ENCODE measurements at places on chromosomes 2 and 18. TPM values are rescaled to one million over a fixed set of nuclear protein-coding genes. Genes with fewer than 3 reads are reported as not detected.

DNA sequence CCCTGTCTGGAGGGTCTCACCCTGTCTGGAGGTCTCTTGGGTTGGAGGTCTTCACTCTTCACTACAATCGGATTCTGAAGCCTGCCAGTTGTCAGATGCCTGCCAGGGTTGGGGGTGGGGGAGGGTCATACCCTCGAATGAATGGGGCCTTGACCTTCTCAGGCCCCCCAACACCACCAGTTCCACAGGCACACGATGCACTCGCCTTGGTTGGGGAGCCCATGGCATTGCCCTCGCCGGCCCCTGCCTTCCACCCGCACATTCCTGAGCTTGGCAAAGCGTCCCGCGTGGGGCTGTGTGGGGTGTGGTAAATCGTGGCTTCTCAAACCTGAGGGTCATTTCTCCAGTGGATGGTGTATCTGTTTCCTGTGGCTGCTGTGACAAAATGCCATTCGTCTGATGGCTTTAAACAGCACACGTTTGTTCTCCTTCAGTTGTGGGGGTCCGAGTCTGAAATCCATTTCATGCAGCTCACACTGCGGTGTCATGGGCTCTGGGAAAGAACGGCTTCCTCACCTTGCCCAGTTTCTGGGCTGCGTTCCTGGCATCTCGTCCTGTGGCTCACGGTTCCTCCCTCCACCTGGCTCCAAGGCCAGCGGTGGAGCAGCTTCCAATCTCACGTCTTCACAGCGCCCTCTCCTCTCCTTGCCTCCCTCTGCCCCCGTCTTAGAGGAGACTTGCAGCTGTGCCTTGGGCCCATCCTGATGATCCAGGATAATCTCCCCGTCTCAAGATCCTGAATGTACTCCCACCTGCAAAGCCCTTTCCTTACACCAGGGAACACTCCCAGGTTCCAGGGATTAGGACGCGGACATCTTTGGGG, 38.0 kb upstream of the HPCAL1 start:
- DNase-seq, result no peak

- peak; percentile 81 for DNase-seq
Observed at GRCh38 chr2:92073036-92073814, 2798.0 kb upstream of the TEKT4 start.

DNA sequence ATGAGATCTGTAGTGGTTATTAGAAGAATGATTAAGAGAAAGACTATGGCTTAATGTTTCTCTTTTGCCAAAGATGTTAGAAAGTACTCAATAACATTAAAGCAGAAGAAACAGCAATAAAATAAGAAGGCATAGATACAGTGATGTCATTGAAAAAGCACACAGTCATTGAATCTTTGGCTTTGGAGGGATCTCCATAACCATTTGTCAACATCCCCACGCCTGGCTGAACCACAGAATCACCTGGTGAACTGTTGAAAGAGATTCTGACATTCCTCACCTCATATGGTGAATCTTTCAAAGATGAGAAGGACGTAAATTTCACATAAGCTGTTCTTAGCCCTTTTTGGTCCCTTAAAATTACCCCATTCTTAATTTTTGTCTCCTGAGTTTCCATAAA, 324.6 kb upstream of the NRP2 start:
- DNase-seq, result no peak

- peak; percentile 79 for DNase-seq
Observed at GRCh38 chr2:96409820-96410164, 74.2 kb downstream of the NCAPH start.

DNA sequence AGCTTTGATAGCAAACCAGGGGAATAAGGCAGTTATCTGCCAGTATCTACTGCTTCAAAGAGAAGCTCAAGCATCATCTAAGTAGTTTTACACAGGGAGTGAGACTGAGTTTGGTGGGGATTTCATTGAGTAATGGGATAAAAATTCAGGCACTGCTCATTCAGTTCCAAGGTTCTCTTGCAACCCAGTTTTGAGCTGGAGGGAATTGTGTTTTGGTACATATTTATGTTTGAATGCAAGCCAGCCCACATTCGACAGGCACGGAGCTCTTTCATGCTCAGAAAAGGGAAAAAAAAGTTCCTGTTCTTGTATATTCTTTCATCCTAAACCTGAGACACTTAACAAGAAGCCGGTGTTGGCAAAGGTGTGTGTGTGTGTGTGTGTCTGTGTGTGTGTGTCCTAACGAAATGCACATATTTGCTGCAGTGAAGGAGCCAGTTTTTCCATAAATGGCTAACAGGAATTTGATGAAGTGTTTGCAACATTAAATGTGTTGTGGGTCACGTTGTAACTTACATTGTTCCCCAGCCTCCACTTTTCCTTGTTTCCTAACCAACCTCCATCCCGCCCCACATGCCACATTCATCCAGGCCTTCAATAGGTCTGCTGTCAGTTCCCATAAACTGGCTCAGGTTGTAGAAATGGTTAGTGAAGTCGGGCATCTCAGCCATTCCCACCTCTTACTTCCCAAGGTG, 311.1 kb downstream of the TXNL1 start:
- DNase-seq, result no peak

- DNase-seq, result no peak
Observed at GRCh38 chr18:63681449-63682340, 20.0 kb upstream of the SERPINB3 start.

GRCh38 chr2:106105151-106105922, 88.8 kb downstream of the UXS1 start:
- no peak for DNase-seq

DNA sequence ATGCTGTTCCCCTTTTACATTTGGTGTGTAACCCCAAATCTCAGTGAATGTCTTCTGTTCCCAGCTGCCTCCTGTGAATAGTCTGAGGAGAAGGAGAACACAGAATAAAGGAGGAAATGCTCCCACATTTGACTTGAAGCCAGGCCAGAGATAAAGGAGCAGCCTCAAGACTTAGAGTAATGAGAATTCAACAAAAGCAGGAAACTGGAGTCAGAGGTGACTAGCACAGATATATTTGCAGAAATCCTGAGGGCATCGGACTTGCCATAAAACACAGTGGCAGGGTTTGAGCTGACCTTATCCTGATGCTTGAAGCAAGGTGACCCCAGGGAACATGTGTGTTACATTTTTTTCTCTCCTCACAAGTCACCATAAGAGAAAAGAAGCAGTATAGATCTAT, 291.4 kb upstream of the RND3 start:
- DNase-seq, result no peak

DNA sequence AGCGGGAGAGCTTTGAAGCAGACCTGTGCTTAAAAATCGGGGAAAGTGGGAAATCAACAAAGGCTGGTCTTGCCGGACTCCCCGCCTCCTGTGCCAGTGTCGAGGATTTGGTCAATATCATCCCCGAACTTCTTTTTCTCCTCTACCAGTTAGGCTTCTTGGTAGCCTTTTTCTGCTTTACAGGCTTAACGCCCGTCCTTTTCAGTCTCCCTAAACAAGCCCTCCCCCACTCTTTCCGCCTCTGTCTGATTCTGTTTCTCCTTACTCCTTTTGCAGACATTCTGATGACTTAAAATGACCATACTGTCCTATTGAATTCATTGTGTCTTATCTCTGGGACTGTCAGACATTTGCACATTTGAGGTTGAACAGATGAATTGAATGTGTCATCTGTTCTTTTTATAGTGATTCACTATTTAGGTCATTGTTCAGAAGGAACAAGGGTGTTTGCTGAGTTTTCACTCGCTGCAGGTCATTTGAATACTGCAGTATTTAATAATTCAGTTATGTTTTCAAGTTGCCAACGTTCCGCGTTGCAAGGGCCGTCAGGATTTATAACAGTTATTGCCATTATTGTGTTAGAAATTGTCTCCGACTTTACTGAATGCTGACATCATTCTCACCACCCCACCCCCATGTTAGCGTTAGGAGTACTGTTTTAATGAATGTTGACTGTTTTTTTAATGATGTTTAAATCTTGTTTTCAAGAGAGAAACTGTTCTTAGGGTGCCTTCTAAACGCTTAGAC, 1.1 kb downstream of the ITGAV start:
- DNase-seq, result no peak

- DNase-seq, result no peak
Observed at GRCh38 chr2:102034683-102035548, 43.2 kb downstream of the IL1R2 start.

- no peak for DNase-seq
Observed at GRCh38 chr2:28463893-28464292, 32.0 kb upstream of the PLB1 start.

DNA sequence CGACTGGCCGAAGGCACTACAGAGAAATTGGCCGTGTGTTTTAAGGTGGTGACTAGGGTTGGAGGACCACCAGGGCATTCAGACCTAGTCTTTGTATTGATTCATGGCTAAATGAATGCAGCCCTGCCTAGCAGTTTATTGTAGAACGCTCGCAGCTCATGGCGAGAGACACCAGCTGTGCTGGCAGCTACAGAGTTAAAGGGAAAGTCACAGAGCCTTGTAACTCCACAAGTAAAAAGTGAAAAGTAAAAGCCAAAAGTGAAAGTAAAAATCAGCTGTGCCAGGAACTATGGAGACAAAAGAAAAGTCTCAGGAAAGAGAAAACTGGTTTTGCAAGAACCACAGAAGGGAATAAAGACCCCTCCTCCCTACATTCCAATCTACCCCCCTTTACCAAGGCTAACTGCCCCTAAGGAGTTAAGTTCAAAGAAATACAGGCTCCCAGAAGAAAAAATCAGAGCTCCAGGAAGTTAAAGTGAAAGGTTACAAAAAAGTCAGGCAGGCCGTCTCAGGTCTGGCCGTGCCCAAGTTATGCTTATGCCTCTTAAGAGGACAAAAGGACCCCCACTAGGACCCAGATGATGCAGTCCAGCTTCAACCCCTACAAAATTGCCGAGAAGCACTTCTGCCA, 46.4 kb upstream of the SELENOI start:
- DNase-seq, result no peak

Gene FAM117B
- 3.3 TPM for total RNA-seq

Gene UPP2
- not detected for total RNA-seq
